Hematopoietic multipotent progenitor cell treated with erythropoietin and hydrocortisone succinate and interleukin-3 and kit ligand, for 6 days (in vitro differentiated cells): ENCODE measurements at places on chromosomes 2 and 18.
A peak's percentile ranks its signal among the peaks of the same experiment; 100 is the strongest.

GRCh38 chr2:176461809-176462670, 192.8 kb downstream of the MTX2 start:
- no peak for DNase-seq

GRCh38 chr2:20106746-20107145, 55.3 kb upstream of the LAPTM4A start:
- DNase-seq = peak; percentile 51

- no peak for DNase-seq
Measured at GRCh38 chr2:240453461-240454105, 18.1 kb downstream of the GPC1 start.

GRCh38 chr2:149904352-149905175, 317.0 kb upstream of the MMADHC start:
- no peak for DNase-seq

DNA sequence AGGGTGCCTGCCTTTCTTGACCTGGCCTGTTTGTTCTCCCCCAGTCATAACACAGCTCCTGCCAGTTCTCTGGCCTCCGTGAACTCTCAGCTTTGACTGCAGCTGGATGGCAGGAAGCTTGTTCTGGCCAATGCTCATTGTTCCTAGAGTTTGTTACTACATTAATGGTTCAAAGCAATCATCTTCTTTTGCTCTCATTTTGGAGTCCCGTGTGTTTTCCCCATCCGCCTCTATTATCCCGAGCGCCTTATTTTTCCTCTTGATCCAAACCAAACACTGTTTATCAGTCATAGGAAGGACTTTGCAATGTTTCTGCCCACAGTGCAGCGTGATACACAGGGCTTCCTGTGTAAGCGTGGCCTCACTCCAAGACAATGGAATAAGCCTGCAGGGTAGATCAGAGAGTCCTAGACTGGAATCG, 184.3 kb upstream of the APCDD1 start:
- no peak for DNase-seq

DNA sequence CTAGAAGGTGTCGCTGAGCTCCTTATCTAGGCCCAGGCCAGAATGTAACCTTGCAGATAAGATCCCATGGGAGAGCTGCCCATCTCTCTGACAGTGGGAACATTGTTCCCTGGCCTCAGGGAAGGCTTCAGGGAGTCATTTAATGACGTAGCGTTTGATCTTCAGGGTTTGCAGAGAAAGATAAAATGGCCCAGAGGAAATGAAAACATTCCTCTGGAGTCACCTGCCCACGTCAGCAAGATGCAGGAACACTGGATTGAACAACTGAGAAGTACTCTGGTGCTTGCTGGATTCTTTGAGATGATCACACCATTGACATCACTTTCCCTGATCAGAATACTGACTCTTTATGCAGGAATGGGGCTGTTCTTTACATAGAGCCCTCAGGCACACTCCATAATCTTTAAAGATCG, 51.6 kb downstream of the MAPK4 start:
- no peak for DNase-seq

GRCh38 chr2:222835143-222835822, 25.6 kb upstream of the ACSL3 start:
- no peak for DNase-seq

DNA sequence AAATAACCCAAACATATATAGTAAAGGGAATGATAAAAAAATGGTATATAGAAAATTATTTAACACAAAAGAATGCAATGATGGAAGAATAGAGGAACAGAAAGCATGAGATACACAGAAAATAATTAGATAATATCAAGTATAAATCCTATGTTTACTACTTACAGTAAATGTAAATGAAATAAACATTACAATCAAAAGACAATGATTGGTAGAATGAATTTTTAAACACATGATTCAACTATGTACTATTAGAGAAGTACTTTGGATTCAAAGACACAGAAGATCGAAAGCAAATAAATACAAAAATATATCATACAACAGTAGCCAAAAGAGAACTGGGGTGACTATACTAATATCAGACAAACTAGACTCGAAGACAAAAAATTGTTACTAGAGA, 97.6 kb upstream of the PARD3B start:
- no peak for DNase-seq

DNA sequence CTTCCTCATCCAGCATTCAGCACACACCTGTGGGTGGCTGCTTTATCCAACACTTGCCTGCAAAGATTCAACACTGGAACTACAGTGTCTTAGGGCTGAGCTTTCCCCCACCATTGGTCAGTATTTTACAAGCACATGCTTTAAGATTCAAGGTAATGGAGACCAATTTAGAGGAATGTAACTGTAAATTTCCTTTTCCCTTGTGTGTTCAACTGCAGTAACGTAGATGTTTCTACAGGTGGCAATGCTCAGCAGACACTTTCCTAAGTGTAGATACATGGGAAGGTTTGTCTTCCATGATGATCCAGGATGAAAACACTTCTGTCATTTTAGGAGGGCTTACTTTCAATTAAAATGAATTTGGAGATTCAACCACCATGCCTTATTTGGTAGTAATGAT, 143.6 kb upstream of the PXDN start:
- DNase-seq = peak; percentile 19

GRCh38 chr18:78595924-78596573, 383.6 kb upstream of the SALL3 start:
- DNase-seq = no peak

GRCh38 chr2:55311444-55311870, 42.4 kb upstream of the MTIF2 start:
- peak; percentile 35 for DNase-seq

DNA sequence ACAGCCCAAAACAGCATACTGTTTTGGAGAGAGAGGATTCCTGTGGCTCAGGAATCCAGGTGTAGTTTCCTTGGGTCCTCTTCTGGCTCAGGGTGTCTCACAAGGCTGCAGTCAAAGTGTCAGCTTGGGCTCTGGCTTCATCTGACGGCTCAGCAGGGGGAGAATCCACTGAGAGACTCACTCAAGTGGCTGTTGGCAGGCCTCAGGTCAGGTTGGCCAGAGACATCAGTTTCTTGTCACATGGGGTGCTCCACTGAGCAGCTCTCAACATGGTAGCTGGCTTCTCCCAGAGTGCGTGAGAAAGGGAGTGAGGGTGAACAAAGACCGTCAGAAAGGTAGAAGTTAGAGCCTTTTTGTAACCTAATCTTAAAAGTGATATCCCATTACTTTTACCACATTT, 168.4 kb downstream of the SOCS6 start:
- DNase-seq = no peak

GRCh38 chr2:130385709-130386108, 29.9 kb downstream of the PTPN18 start:
- no peak for DNase-seq

DNA sequence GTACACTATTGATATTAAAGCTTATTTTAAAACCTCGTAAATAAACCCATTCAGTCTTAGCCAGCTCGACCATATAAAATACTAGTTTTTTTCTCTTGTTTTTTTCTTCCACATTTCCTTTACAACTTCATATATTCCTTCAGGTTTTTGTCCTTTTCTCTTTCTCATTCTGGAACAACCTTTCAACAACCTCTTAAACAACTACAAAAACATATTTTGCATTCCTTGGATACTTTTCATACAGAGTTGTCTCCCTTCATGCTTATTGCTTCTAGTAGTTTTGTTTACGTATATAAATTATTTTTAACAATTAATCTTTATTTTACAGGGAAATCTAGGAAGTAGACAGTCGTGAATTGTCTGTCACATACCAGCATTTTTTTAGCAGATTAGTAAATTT, 41.2 kb downstream of the COMMD1 start:
- DNase-seq = no peak

GRCh38 chr2:128315829-128316776, 2.6 kb downstream of the HS6ST1 start:
- DNase-seq = peak; percentile 52
